ENCODE measurements at places on chromosomes 7 and 10.

GRCh38 chr10:49023071-49023470 lies 83.4 kb upstream of the LRRC18 start:
- no peak for DNase-seq

DNA sequence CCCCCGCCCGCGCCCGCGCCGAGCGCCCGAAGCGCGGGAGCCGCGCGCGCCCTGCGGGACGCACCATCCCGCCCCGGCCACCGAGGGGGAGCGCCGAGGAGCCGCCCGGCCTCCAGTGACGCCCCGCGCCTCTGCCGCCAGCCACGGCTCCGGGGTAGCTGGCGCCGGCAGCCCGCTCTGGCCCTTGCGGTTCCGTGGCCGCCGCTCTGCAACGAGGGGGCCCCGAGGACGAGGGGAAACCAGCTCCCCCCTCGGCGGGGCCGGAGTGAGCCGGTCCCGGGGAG lies at the start of gene PAXIP1:
Gene PAXIP1 (minus strand): TSS at position 33 of the 284 bp plus-strand sequence. CDS start 195 bp downstream, outside the sequence.
- DNase-seq, result no peak

- DNase-seq, result no peak
Observed at GRCh38 chr10:33087152-33087551, 129.1 kb upstream of the ITGB1 start.

DNA sequence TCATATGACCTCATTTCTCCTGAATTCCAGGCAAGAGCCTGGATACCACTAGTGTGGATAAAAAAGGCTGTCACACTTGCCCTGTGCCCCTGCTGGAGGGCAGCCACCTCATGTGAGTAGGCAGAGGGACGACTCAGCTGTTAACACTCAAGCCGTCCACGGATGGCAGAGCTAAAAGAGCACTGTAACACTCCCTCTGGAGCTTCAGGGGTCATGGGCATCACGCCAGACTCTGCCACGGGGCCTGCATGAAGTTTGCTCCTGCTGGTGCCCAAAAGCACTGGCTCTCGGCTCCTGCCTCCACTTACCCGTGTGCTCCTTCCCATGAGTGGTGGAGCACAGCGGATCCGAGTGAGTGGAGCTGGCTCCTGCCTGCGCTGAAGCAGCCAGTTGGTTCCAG lies 919.8 kb upstream of the C7orf33 start:
- DNase-seq, result no peak

- no peak for DNase-seq
Observed at GRCh38 chr7:133718131-133718530, 409.0 kb upstream of the LRGUK start.

- no peak for DNase-seq
Observed at GRCh38 chr10:103491729-103492364, 1.7 kb upstream of the NEURL1 start.

DNA sequence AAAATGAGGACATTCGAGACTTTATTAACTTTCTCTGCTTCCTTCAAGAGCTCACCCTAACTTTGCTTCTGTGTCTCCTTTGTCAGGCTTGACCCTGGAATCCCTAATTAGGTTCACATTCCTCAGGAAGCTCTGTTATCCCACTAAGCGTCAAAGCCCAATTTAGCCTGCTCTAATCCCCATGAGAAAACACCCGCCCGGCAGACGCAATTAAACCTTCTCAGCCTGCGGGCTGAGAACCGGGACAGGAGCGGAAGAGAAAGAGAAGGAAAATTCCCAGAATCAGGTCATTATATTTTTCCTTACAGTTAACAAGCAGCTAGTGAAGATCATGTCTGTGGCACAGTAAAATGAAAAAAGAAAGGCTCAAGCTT lies 93.0 kb downstream of the TNS3 start:
- DNase-seq, result no peak

DNA sequence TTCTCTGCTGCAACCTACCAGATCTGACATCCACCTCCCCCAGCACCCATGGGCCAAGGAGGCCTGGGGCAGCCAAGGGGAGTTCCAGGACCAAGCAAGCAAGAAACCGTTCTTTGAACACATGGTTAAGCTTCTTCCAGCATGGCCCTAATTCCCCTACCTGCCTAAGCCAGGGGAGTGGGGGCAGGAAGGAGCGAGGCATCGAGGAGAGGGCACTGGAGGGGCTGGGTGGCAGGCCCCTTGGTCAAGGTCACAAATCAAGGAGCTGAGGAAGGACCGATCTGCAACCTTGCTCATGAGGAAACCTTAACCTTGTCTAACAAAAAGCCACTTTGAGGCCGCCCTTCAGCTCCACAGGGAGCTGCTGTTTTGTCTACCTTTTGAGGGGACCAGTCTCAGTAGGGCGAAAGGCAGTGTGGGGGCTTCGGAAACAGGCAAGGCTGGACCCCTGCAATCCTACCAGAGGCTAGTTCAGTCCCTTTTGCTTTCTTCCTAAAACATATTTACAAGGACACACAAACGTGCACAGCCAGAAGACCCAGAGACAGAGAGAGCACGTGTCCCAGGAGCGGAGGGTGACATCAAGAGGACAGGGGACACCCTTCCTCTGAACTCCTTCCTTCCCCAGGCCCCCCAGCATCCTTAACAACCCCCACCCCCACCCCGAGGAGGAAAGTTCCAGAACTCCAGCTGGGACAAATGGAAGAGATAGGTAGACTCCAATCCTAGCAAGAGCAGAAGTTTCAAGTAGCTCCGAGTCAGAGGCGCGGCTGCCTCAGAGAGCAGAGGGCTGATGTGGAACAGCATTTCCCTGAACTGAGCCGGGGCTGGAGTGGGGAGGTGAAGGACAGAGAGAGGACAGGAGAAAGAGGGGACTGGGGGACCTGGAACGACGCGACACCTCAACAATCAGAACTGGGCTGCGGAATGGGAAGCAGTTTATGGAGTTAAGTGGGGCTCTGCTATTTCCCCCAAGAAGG lies 28.2 kb downstream of the SPOCK2 start:
- DNase-seq, result no peak

DNA sequence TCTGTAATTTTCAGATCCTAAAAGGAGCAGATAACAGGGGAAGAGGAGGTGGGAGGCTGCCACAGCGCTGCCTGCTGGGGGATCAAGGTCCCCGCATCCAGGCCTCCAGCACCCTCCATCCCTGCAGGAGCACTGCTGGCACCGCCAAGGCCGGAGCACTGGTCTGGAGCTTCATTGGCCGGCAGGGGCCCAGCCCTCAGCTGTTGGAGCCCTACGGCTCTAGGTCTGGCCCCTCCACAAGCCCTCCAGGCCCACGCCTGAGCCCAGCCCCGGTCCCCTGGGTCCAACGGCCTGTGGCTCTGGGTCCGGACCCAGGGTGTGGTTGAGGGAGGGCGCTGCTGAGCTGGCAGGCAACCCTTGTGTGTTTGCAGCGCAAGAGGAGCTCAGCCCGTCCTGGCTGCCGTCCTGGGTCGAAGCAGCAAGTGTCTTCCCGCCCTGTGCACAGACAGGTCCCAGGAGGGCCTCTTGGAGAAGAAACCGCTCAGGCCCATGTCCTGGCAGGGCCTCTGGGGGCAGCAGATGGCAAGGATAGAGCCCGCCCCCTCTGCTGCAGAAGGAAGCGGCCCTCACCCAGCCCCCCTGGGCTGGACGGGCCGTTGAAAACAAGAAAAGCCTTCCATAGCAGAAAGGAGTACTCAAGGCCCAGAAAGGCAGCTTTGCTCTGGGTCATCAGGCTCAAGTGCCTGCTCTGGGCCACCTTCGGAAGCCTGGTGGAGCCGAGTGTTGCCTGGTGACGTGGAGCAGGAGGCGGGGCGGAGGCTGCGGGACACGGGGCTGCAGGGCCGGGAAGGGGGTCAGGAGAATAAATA lies 54.3 kb upstream of the TNRC18 start:
- no peak for DNase-seq

GRCh38 chr7:43112459-43112940 lies at the start of gene HECW1:
Gene HECW1 (plus strand): TSS chr7:43112647. CDS start chr7:43243906, 131,259 bp downstream.
- DNase-seq, result no peak

DNA sequence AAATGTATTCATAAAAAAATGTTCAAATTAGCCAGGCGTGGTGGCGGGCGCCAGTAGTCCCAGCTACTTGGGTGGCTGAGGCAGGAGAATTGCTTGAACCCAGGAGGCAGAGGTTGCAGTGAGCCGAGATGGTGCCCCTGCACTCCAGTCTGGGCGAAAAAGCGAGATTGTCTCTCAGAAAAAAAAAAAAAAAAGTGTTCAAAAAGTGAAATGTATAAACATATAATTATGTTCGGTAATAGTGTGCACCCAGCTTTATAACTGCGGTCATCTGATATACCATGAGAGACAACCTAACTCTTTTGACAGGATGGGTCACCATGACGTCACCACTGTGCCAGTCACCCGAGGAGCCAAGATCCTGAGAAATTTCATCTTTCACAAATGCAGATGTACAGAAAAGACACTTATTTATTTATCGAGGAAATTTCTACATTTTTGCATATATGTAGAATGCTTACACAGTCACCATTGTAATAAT lies 594 bp upstream of the RP9 start:
- DNase-seq, result no peak

DNA sequence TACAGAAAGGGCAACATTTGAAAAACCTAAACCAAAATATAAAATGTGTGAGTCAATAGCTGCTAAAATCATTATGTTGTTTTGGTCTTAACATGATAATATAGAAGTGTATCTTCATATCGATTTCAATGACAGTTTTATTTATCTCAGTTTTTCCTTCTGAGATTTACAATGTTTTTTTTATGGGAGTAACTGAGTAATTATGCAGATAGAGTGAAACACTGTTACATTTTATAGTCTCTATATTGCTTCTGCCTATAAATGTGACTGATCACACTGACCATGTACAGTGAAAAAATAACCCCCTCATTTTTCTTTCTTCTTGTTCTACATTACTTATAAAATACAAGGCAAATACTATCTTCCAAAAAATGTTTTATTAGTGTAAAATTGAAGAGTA lies 81.6 kb downstream of the ETV1 start:
- DNase-seq, result no peak

- DNase-seq, result no peak
Observed at GRCh38 chr7:139181404-139181803, 49.6 kb upstream of the UBN2 start.

GRCh38 chr10:121108051-121108450 lies 256.9 kb downstream of the WDR11 start:
- no peak for DNase-seq

GRCh38 chr10:46091828-46092523 lies 45.9 kb upstream of the MSMB start:
- DNase-seq, result no peak

GRCh38 chr7:8380130-8380529 lies 53.3 kb upstream of the NXPH1 start:
- no peak for DNase-seq

- DNase-seq, result no peak
Observed at GRCh38 chr10:209357-209756, 74.1 kb downstream of the ZMYND11 start.
